ENCODE measurements at places on chromosomes 3 and 15.

DNA sequence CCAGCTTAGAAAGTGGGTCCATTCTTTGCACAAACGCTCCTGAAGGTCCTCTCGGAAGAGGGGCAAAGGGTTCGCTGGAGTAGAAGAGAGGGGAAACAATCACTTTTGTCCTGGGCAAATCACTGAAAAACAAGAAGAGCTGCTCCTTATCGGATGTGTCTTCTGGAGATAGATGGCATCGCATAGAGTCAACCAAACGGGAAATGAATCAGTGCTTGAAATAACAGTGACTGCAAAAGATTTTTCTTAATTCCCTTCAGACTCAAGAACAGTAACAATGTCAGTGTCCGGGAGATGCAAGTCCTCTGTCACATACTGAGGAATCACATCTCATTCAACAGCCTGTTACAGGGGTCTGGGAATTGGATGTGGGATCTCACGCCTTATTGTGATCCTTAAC is 78.8 kb upstream of the PCSK6 start:
- DNase-seq: no peak

GRCh38 chr15:99076109-99076508 is 28.8 kb upstream of the SYNM start:
- no peak for DNase-seq

DNA sequence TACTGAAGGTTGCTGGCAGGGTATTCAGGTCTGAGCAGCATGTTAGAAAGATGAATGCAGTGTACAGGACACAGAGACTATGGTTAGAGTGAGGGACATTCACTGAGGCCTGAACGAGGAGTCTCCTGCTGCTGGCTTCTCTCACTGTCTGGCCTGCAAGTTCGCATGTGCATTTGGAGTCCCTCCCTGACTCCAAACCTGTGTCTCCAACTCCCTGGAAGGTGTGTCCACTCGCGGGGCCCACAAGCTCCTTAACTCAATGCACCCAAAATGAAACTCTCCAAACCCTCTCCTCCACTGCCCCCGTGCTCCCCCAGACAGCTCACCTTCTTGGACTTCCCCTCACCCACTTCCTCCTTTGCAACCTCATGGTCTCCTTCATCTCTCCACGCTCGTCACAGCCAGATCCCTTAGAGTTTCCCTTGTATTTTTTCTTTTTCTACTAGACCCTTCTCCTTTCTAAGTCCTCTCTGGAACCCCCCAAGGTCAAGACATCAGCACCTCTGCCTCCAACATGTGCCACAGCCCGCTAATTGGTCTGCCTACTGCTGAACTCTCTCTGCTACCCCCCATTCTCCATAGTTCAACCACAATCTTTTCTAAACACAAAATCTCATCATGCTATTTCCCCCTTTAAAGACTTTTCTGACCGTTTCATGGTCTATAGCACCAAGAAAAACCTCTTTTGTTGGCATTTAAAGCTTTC is 58.3 kb downstream of the HES1 start:
- DNase-seq: no peak

GRCh38 chr15:88994286-88994685 is 81.1 kb upstream of the MFGE8 start:
- no peak for DNase-seq

DNA sequence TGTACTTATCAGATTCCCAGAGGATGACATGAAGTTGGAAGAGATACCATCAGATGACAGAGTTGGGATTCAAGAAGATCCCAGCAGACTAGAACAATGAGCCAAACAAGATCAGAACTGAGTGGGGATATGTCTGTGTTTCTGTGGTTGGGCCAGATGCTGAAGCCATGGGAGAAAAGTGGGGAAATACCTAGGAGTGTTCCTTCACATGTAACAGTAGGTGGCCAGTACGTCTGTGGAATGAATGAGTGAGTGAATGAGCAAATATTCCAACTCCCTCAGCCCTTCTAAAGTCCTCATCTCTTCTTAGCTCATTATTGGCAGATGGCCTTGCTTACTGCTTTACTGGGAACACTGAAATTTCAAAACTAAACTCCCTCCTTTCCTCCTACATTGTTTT is 32.2 kb upstream of the GREM1 start:
- DNase-seq: no peak

GRCh38 chr15:58734859-58735258 is 14.6 kb downstream of the ADAM10 start:
- no peak for DNase-seq

GRCh38 chr15:63843901-63844317 is 10.2 kb upstream of the HERC1 start:
- DNase-seq: no peak

- DNase-seq: no peak
Measured at GRCh38 chr3:105836533-105836932, 32.3 kb downstream of the CBLB start.
